Stimulated activated CD4-positive, alpha-beta T cell treated with anti-CD3 and anti-CD28 coated beads, Interleukin-2, amount 100 ng/mL, for 4 hours (primary cell): ENCODE measurements at places on chromosomes 7 and 10.

DNA sequence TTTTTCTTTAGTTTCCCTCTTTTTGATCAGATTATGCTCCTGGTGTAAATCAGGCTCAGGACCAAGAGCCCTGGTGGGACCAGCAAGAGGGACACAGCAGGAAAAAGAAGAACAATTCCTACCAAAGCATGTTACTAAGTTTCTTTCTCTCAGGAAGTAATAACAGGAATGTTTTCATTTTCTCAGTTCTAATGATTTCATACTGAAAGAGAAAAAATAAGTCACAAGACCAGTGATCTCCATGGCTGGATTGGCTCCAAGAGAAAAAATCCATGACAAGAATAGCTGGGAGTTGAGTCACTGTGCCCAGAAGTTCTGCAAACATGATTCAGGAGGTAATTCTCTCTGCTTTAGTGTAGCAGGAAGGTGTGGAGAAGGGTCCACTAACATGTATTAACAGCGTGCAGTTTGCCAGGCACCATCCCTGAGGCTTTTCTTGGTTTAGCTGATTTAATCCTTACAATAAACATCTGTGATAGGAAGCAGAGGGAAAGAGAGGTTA is 23.8 kb upstream of the IFIT2 start:
- no peak for DNase-seq

- no peak for DNase-seq
Measured at GRCh38 chr7:41544241-41544640, 158.6 kb downstream of the INHBA start.

DNA sequence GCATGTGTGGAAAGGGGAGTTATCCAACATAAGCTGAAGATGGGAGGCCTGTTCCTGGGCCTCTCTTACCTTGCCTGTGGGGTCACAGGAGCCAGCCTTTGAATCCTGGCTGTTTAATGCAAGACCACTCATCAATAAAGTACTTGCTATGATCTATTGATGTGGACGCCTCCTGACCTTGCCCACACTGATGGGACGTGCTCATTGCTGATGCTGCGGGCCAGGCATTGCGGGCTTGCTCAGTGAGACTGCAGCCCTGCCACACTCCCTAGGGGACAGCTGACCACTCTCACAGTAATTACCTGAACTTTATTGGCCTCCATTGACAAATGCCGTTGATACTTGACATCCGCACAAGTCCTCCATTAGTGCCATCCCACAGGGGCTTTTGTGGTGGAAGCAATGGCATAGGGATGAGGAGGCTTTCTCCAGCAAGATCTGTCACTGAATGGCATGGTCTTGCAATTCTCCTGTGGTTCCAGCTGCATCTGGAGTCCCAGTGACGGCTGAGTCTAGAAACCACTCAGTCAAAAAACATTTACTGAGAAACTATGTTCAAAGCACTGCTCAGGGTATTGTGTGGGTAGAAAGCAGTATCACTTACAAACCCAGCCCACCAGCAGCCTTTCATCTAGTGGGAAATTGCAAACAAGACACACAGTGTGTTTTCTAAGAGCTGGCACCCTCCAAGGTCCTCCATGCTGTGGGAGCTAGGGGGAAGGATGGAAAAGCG is 135.1 kb upstream of the YAE1 start:
- no peak for DNase-seq

DNA sequence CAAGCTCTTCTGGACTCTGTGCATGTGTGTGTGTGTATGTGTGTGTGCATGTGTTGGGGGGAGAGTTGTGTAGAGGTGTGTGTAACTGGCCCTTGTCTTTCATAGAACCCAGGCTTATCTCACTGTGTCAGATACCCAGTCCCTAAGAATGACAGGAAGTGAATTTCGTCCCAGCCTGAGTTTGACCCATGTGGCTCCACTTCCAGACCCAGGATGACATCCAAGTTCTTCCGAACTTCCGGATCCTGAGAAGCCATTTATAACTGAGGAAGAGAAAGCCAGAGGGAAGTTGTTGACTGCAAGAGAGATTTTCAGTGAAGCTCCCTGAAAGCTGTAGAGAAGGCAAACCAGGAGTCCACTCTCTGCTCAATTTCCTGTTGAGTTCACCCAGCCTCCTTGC is 53.2 kb downstream of the ADRB1 start:
- DNase-seq = no peak

GRCh38 chr7:37061849-37062559 is 337.7 kb upstream of the AOAH start:
- no peak for DNase-seq

GRCh38 chr10:114223066-114223465 is 16.0 kb upstream of the VWA2 start:
- DNase-seq = no peak

GRCh38 chr10:36019749-36020148 is 377.7 kb upstream of the FZD8 start:
- no peak for DNase-seq

- peak; percentile 16 for DNase-seq
Measured at GRCh38 chr7:157412021-157412443, 75.2 kb downstream of the DNAJB6 start.

DNA sequence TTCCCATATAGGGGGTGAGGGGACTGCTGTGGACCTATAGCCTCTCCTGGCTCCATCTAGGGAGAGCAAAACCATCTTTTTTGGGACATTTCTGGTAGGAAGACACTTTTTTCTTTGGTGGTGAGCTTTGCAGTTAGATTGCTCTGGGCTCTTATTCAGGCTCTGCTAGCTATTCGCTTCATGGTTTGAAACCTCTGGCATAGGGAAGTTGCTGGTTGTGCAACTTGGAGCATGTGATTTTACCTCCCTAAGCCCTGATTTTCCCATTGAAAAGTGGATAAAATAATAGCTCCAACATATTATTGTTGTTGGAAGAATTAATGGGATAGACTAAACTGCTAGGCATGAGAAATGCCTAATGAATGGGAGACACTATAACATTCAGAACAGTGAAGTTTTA is 69.6 kb downstream of the CYP26A1 start:
- no peak for DNase-seq

DNA sequence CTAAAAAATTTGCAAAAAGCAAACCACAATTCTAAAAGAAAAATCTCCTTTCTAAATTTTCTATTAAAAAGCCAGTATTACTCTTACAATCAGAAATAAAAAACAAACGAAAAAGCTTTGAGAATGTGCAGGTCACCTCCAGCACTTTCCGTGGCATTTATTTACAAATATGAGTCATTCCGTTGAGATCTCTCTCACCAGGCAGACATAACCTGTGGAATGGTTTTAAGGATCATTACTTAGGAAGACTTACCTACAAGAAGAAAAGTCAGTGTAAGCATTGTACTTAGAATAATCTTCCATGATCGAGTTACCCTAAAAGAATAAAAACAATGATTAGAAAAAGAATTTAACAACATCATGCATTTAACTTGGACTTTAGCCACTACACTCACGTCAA is 3.3 kb downstream of the SUN3 start:
- DNase-seq = no peak

DNA sequence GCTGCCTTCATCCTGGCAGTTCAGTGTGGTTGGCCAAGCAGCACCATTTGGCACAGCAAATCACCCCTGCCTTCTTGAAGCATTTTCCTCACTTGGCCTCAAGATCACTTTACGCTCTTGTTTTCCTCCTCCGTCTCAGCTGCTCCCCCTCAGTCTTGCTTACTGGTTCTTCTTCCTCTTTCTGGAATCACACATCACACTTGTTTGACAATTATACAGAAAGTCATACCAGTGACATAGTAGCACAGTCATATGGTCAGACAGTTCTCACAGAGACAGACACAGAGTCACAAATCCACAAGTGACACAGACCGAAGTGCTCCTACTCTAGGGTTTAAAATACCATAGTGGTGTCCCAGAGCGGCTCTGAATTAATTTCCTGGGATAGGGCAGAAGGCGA is 43.8 kb upstream of the ARL4A start:
- no peak for DNase-seq

GRCh38 chr7:141073641-141074161 is at the start of gene TMEM178B:
Gene TMEM178B (plus strand): TSS chr7:141074064.
- no peak for DNase-seq

- no peak for DNase-seq
Measured at GRCh38 chr7:128003167-128003566, 28.1 kb downstream of the LRRC4 start.

DNA sequence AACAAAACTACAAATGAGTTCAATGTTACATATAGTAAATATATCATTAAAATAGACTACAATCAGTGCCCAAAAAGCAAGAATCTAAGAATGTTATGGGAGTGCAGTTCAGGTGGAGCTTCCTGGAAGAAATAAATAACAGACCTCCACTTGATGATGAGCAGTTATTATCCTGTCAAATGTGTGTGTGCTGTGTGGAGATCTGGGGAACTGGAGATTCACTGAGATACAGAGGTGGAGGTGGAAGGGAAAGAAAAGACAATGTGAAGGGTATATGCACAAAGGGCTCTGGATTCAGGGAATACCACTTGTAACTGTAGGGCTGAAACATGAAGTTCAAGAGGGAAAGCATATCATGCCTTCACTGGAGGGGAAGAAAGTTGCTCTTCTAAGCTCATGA is 331.1 kb downstream of the SEMA3D start:
- DNase-seq = no peak

DNA sequence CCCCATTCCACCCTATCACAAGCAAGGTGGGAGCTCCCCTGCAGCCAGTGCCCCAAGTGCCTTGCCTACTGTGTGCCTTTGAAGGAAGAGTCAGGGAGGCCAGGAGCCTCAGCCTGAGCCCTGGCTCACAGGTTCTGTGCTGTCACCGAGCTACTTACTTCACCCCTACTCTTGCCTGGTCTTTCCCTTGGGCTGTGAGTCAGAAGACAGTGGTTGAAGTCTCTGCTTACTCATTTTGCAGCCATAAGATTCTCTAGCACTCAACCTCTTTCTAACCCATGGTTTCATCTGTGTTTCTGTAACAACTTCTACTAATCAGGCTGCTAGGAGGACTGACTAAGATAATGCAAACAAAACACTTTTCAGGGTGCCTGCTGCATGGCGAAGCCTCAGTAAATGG is 114.5 kb downstream of the PLCE1 start:
- no peak for DNase-seq

DNA sequence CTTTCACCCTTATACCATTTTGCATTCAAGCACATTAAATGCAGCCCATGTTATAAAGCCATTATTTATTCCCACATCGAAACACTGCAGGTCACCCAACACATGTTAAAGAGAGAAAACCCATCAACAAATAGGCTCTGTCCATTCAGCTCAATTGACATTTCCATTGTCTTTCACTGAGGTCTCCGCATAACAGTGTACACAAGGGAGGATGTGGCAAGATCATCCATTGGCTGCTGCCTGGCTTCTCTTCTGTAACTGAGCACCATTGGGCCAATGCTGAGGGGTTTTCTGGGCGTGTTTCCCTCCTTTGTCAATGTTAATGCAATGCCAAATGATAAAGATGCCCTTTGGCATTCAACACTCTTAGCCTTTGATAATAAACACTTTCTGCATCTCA is 278.1 kb upstream of the SP4 start:
- DNase-seq = no peak

GRCh38 chr10:62264702-62265436 is 3.8 kb downstream of the RTKN2 start:
- DNase-seq = no peak

DNA sequence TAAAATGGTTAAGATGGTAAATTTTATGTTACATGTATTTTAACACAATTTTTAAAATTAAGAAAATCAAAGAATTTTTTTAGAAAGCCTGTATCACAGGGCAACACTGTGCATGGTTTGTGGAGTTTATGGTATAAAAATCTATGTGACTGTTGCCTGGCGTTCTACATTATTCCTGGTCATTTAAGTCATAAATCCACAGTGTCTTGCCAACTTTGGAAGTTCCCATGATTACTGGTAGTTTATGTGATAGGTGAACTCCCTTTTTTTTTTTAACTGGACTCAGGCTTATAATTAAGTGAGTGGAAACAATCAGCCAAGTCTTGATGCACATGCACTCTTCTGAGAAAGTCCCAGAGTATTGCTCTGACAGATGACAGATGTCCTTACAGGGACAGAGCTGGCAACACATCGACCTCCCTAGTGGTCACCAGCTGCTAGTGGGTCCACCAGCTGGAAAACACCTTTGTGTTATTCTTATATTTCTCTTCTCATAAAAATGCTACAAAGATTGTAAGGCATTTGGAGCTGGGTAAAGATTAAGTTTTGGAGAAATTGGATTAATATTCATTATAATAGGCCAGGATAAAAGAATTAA is 8.8 kb upstream of the STN1 start:
- no peak for DNase-seq

DNA sequence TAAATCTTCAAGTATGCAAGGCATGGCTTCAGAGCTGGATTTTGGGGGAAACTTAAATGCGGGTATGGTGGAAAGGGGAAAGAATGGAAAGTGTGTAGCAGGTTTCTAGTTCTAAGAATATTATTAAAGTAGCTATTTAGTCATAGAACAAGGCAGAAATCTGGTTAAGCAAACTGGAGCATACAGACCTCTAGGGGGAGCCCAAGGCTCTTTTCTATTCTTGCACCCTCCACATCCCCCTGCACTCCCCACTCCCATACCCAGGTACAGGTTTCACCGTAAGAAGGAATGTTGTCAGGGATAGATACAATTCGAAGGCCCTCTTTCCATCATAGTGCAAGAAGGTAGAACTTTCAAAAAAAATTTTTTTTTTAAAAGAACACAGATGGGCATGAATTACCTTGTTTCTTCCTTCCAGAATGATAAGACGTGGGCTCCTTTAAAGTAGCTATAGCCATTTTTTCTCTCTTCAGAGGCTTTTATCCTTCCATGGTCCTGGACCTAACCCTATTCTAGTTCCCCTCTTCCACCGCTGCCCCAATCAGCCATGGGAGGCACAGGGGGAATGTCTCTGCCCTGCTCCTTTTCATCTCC is 41.5 kb upstream of the SMIM30 start:
- DNase-seq = no peak

GRCh38 chr7:116752305-116753074 is 80.5 kb downstream of the MET start:
- DNase-seq = no peak

GRCh38 chr10:45160271-45160670 is 155.1 kb downstream of the OR13A1 start:
- no peak for DNase-seq

DNA sequence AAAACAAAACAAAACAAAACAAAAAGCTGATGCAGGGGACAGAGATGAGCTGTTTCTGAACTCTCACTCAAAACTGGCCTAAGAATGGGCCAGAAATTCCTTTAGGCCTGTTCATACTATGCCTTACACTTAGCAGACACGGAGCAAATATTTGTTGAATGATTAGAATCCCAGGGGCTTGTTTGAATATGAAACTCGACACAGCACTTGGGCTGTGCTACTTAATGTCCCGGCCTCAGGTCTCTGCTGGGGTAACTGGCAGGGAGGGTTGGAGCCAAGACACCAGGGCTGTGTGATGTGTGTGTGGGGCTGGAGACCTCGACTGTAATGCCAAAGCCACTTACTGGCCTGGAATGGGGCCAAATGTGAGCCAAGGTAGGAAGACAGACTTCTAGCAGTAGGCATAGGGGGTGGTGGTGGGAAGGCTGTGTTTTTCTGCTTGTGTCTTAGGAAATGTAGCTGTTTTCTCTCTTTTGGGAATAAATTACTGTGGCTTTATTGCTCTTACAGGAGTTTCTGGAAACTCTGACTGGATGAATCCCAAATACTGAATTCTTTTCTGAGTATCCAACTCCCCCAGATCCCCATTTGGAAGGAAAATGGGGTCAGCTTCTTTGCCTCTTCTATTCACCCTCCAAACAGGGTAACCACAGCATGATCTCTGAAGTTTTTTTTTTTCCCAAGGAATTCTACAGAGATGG is 66.7 kb downstream of the EMX2 start:
- DNase-seq = no peak

GRCh38 chr10:60525716-60526585 is 136.3 kb upstream of the ANK3 start:
- no peak for DNase-seq

- DNase-seq = no peak
Measured at GRCh38 chr7:30815388-30815854, 44.2 kb downstream of the MINDY4 start.
